Stimulated activated CD4-positive, alpha-beta T cell treated with anti-CD3 and anti-CD28 coated beads, TNF-alpha, amount 100 ng/mL, for 1 hour (primary cell): ENCODE measurements at places on chromosomes 7 and 10.
A peak's percentile ranks its signal among the peaks of the same experiment; 100 is the strongest.

- no peak for DNase-seq
Measured at GRCh38 chr10:33876584-33877400, 542.3 kb upstream of the NRP1 start.

GRCh38 chr7:15555381-15555859 is 6.4 kb downstream of the AGMO start:
- no peak for DNase-seq

DNA sequence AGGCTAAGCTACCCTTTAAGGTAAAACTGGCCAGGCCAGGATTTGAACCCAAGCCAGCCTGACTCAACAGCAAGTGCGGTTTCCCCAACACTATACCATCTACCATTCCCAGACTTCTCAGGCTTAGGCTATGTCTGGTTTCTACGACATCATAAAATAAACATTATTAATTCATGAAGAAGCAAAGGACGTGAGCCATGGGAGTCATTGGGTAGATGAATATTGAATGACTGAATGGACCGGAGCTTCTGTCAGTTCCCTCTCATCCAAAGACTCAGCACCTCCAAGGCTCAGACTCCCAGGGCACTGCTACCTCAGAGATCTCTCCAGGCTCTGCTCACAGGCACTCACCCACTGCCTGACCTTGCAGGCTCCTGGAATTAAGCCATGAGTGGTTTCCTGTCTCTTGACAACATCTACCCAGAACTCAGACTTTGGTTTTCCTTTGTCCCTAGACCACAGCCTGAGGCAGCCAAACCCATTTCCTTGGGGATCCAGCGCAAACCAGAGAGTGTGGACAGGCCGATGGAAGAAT is 64.6 kb upstream of the STEAP1B start:
- DNase-seq, result no peak

DNA sequence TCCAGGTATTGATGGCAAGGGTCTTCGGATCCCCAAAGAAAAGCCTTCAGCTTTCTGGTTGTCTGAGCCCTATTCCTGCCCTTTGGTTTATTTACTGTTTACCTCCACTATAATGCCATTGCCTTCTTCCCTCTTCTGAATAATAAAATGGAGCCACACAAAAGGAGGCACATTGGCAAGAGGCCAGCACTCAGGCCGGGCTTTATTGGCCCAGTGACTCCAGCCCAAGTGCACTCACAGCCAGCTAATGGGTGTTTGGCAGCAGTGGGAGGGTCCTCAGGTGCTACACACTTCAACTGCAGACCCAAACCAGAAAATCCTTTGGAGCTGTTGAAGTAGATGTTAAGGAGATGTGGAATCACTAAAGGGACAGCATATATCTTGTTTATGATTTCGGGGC is 336.0 kb downstream of the PLXNA4 start:
- no peak for DNase-seq

GRCh38 chr7:75866489-75867389 is 12.1 kb upstream of the RHBDD2 start:
- no peak for DNase-seq

DNA sequence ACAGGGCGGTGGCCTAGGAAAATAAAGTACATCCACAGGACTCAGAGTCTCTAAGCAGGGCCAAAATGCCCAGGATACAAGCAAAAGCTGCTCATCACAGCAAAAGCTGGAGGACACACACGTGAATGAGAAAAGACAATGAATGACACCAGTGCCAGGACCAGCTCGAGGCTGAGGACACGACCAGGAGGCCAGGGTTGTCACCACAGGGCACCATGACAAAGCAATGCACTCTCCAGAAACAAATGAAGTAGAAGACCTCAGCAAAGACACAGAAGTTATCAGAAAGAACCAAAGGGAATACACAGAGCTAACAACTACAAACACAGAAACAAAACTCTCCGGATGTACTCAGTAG is 92.1 kb downstream of the FOXL3 start:
- DNase-seq, result no peak

GRCh38 chr10:73842349-73842748 is 31.0 kb upstream of the NDST2 start:
- DNase-seq, result no peak

DNA sequence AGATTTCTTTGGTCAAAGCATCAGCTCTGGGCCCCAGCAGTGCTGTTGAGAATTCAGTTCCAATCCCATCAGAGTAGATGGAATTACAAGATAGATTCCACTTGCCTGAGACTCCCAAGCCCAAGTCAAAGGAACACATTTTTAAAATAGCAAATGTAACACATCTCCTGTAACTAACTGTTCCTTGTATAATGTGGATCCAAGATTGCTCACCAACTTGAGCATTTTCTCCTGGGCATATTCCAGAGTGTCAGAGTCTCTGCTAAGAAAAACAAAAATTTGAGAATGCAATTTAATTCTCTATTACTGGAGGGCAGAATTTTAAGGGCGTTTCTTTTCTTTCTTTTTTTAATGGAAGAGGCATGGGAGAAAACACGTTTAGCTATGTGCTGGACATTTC is 136.7 kb downstream of the NEBL start:
- no peak for DNase-seq

GRCh38 chr10:26946102-26946811 is 85.5 kb upstream of the ABI1 start:
- no peak for DNase-seq

DNA sequence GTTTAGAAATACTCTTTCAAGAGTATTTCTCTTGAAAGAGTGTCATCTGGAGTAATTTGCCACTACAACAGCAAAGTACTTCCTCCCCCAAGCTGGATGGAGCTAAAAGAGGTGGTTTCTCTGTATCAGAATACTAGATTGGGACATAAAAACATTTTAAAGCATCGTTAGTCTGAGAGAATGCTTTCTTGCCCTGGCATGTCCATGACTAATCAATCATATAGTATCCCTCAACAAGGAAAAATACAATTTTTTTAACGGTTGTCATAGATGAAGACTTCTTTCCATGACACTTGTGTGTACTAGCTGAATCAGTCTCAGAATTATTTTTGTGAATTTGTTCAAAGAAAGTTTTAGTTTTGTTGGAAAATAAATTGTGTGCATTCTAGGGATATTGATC is 237.9 kb downstream of the NEBL start:
- no peak for DNase-seq

DNA sequence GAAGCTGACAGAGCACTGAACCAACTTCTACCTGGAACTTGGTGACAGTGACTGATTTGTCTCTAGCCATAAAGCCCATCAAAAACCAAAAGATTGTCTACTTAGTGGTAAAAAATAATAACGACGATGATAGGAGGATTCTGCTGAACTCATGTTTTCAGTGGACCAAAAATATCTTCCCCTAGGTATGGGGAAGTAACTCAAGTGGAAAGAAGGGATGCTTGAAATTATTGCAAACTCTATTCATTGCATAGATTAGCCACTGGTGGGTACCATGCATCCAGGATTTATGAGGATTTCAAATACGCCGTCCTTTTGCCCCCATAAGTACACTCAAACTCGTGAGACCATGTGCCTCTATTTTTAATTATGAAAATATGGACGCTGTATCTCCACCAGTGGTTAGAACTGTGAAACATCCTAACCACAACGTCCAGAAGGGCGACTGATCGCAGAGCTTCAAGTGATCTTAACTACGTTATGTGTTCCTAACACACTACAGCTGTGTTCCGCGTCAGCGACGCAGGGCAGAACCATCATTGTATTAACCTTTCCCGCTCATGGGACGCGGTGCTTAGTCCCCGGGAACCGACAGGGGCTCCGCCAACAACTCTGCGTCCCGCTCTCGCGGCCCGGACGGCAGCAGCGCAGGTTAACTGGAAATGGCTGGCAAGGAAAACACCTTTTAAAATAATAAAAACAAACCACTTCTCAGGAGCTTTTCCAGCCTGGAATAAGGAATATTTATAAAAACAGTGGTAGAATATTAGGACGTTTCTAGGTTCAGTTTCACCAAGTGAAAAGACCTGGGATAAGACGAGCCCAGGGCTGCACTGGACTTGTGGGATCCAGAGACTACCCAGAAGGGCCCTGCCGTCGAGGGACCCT is 776 bp downstream of the PEX1 start:
- peak; percentile 5 for DNase-seq

DNA sequence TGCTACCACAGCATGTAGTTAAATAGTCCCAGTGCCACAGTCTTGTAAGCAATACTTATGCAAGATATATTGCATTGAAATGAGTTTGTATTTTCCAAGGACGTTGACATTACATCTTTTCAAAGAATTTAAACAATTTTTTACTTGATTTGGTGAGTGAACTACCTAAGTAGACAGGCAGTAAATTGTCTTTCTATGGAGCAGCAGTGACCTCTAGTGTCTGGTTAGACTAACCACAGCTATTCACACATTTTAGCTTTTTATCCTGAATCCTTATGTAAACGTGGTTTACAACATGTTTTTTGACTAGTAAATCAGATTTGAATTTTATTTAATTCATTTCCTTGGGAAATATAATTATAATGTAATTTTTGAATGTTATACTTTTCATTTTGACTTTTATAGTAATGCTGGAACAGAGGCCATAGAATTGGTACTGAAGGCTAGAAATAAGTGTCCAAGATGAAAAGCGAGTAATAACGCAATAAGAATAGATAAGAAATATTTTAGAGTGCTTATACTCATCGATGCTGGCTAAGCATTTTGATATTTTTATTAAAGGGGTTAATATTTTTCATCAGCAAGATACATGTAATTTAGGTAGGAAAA is 5.6 kb downstream of the LRRTM3 start:
- DNase-seq, result no peak

DNA sequence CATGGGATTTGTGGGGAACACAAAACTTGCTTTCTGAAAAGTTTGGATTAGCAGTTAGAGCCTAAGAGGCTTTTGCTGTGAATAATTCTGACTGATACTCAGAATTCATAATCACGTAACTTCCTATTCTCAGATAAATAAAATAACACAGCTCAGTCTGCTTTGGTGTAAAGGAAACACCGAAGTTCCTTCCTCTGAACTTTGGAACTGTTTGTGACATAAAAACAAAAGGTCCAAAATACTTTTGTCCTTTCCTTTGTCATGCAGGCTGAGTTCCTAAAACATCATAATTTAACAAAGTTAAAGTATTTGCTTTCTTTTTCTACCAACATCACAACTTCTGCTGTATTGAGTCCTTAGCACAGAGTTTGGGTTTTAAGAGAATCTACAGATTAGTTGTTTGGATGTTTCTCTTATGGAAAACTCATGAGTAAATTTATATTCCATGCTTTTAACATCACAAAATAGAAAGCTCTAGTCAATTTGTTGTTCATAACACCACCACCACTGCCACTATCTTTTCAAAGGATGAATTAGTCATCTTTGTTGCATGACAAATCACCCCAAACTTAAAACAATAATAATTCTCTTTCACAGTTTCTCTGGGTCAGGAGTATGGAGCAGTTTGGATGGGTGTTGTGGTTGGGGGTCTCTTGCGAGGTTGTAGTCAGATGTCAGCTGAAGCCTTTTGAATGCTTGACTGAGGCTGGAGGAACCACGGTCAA is 123.4 kb downstream of the REEP3 start:
- no peak for DNase-seq

DNA sequence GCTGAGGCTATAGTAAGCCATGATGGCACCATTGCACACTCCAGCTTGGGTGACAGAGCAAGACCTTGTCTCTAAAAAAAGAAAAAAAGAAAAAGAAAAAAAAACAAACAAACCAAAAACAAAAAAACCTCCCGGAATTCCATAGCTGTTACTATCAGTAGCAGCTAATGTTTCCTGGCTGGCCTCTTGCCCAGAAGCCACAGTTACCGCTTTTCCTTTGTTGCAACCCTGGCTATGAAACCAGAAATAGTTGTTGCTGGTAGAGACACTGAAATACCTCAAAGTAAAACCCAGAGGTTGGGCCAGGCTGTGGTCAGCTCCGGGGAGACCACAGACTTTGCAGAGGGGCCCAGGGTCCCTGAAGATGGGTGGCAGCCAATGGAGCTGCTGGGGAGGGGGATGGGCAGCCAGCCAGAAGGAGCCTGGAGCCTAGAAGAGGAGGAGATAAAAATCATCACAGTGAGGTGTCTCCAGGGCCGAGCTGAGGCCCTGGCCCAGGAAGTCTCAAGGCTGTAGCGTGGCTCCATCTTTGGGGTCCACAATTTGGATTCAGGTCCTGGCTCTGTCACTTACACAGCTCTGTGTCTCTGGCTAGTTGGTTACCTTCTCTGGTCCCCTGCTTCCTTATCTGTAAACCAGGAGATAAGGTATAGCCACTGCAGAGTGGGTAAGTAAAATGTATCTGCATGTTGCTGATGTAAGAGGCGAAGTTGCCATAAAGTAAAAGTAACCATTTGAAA is 3.4 kb upstream of the CHST12 start:
- no peak for DNase-seq

- no peak for DNase-seq
Measured at GRCh38 chr7:21767300-21767900, 178.3 kb downstream of the CDCA7L start.

DNA sequence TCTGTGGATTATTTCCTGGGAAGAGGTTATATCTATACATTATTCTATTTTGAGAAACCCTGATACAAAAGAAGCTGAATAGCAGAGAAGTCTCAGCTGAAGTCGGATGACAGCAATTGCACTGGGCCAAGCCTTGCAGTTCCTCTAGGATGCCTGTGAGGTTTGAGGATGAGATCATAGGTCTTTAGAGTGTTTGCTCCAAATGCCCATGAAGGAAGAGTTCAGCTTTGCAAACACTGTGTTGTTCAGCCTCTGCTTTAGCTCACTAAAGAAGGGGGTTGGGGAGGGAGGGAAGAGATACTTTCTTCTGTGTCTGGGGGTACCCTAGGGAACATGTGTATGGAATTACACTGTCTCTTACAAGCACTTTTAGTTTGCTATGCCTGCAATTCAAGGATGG is 282.5 kb upstream of the NRP1 start:
- DNase-seq, result no peak

GRCh38 chr7:133709036-133709880 is 417.9 kb upstream of the LRGUK start:
- DNase-seq, result no peak

- no peak for DNase-seq
Measured at GRCh38 chr7:85564861-85565260, 378.0 kb upstream of the SEMA3D start.

DNA sequence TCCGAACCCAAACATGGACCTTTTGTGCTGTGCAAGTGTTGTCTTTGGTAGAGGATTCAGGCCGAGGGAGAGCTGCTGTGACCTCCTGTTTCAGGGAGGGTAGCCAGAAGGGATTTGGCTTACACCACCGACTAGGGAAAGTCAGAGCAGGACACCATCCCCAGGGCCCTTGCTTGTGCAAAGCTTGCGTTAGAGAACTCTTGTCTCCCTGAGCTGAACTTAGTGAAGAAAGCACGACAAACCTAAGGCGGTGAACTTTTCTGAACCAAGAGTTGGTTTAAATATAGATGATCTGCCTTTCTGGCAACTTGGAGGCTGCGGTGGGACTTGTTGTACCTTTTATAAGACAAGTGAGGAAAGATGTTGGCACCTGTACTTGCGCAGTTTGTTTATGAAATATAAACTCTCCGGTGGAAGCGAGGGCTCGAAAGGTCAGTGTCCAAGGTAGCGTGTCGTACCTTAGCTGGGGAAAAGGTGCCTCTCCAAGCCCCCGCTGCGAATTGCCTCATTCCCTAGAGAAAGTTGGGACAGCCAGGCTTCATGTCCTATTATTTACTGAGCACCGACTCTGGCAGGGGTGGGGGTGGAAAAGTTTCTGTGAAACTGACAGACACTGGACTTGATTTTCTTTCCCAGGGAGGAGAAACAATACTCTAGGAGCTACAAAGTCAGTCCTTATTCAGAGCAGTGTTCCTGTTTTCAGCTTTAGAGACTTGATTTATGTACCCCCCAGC is 31.6 kb downstream of the WBP1L start:
- no peak for DNase-seq

GRCh38 chr7:28497009-28497408 is 84.7 kb downstream of the CREB5 start:
- no peak for DNase-seq
